ENCODE measurements at places on chromosomes 16 and 17.

DNA sequence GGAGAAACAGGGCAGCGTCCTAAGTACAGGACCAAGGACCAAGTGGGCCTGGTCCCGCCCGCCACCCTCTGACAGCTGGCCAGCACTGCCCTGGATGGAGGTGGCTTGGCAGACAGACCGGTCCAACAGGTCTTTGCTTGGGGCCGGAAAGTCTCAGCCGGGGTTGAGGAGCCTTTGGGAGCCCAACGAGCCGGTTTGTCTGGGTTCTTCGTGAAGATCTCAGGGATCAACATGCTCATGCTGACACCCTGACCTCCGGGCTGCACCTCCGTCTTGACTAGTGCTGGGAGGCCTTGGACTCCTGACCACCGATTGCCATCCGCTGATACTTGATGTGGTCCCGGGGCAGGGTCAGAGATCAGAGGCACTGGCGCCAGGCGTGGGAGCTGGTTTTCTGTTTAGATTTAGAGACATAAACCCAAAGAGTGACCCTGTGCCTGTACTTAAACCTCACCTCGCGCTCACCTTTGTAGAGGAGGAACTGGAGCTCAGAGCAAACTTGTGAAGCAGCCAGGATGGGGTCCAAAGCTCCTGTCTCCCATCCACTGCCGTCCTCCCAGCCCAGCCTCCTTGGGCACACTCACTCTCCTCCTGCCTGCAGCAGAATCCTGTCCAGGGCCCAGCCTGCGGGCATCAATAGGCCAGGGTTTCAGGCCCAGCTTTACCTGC, 92.1 kb upstream of the GSE1 start:
- DNase-seq: no peak

DNA sequence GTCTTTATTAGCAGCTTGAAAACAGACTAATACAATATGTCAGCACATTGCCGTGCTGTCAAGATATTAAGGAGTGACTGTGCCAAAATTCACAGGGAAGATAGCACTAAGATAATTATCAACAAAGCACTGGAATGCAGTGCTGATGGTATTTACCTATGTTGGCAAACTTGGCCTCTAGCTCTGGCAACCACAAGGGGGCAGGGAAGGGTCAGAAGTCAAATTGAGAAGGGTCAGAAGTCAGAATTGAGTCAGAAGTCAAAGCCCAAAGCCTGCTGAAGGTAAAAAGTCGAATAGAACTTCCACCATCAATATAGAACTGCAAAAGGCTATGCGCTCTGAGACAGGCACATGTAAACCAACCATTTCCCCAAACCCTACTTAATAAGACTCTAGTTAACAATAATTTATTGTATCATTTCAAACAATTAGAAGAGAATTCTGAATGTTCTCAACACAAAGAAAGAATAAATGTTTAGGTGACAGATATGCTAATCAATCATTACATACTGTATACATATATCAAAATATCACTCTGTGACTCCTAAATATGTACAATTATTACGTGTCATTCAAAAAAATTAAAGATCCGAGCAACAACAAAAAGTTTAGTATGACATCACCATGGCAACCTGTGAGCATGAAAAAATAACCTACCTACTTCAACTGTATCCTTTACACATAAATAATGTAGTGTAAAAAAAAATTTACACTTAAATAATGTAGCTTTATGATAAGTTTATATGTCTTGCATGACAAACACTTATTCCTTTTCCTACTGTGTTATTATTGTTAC, 916.1 kb downstream of the KCNJ2 start:
- peak; percentile 8 for DNase-seq

GRCh38 chr17:311119-311782, 41.4 kb downstream of the RPH3AL start:
- DNase-seq: no peak

DNA sequence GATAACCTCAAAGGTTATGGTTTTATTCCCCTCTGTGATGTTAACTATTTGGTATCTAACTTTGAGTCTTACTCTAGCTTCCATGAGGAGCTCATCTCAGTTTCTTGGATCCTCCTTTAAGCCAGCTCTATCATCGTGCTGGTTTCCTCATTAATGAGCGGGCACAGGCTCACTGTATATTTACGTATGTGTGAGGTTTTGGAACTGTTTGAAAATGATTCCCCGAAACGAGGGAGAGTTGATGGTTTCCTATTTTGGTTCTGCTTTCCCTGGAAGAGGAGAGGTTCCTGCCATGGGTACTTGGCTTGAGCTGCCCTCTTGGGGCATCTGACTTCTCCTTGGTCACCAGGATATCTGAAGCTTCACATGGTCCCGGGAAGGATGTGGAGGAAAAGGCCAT, 32.7 kb upstream of the PIK3R6 start:
- peak; percentile 51 for DNase-seq

DNA sequence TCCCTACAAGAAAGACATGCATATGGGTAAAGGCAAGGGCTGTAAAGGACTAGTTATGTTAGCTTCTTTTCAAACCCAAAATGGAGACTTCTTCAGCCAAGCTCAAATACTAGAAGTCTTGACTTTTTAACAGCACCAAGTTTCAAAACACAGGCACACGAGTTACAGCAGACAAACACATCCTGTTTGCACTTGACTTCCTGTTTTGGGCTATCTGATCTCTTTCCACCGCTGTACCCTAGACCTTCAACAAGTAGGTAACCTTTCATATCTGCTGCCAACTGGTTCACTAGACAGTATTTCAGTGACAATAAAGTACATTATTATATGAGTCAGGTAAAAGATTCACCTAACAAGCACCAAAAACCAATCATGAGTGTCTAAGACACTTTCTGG, 12.3 kb downstream of the RFFL start:
- DNase-seq: peak; percentile 84

- no peak for DNase-seq
Measured at GRCh38 chr17:81202318-81202717, 20.4 kb downstream of the CEP131 start.

- peak; percentile 94 for DNase-seq
Measured at GRCh38 chr17:66655861-66656260, 179.1 kb upstream of the CACNG5 start.

DNA sequence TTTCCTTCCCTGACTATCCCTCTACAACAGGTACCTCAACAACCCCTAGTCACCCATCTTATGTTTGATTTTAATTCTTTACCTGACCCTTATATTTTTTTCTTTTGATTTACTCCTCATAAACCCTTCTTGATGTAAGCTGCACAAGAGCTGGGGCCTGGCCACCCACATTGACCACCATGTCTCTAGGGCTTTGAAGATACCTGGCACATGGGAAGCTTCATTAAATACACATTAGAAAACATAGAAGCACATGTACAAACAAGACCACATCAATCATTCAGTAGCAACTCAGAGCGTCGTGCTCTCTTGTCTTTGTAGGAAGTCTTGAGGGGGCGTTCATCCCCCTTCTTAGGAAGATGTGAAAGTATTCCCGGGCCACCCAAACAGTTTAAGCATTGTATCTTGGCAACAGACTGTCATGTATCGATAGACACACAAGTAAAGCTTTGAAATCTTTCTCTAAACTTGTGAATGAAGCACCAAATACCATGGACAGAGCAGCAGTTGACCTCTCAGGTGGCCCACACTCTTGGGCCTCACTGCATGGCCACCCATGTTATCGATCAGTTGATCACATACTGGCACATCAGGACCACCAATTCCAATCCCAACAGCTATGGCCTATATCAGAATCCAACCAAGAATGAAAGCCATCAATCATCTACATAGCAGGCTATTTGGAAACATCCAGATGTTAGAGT, 183.6 kb downstream of the ZFHX3 start:
- DNase-seq: no peak

DNA sequence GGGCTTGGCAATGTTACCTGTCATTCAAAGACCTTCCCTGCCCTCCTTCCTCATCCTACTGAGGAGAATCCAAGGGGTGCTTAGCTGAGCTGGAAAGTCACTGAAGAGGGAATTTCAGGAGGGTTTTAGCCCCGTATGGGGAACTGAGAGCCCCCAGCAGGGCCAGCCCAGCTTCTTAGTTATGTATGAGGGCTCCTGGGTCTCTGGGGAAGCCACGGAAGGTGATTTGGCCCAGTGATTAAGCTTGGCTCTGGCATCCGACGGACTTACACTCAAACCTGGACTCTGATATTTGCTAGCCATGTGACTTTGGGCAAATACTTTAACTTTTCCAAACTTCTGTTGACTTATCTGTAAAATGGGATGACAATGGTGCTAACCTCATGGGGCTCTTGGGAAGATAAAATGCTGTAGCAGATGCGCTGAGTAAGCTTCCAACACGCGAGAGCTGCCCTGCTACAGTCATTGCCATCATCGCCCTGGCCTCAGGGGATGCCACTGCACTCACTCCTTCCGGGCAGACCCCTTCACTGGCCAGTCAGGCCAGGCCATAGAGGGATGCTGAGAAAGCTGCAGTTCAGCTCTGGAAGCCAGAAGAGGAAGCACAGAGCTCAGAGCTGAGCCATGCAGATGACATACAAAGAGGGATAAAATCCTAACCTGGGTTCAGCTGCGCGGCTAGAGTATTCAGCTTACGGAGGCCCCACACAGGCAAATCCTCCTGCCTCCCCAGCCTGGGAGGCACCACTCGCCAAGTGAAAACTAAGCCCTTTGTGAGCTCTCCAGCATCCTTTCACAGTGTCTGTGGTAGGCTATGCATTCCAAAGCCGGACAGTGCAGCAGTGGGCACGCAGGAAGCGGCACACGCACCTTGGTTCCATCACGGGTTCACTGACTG, 44.9 kb upstream of the PIK3R6 start:
- no peak for DNase-seq

DNA sequence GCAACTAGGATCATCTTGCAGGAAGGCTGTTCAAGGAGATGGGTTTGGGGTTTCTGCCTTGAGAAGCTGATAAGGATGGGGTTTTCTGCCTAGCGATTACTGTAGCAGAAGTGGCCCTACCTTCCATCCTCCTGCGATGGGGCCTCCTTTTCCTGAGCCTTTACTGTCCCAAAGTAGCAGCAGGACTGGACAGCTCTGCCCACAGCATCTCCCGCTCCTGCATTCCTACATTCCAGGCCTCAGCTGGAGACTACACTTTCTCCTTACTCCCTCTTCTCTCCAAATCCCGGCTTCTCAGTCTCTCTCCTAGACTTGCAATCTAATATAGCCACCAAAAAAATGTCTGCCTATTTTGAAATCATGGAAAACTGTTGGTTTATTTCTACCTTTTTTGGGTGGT, 355.4 kb downstream of the CA10 start:
- no peak for DNase-seq

DNA sequence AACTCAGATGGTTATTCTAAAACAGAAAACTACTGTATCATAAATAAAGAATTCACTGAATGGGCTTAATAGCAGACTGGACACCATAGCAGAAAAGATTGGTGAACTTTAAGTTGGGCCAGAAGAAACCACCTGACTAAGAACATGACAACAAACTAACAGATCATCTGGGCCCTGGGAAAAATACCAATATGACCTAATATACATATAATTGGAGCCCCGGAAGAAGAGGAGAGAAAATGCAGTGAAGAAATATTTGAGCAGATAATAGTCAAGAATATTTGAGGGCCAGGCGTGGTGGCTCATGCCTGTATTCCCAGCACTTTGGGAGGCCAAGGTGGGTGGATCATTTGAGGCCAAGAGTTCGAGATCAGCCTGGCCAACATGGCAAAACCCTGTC, 25.5 kb upstream of the SDK2 start:
- DNase-seq: no peak

- no peak for DNase-seq
Measured at GRCh38 chr17:9044772-9045463, 23.6 kb downstream of the NTN1 start.

GRCh38 chr17:12140685-12141084, 120.0 kb downstream of the MAP2K4 start:
- no peak for DNase-seq

- DNase-seq: no peak
Measured at GRCh38 chr16:64541621-64542020, 580.2 kb downstream of the CDH11 start.

DNA sequence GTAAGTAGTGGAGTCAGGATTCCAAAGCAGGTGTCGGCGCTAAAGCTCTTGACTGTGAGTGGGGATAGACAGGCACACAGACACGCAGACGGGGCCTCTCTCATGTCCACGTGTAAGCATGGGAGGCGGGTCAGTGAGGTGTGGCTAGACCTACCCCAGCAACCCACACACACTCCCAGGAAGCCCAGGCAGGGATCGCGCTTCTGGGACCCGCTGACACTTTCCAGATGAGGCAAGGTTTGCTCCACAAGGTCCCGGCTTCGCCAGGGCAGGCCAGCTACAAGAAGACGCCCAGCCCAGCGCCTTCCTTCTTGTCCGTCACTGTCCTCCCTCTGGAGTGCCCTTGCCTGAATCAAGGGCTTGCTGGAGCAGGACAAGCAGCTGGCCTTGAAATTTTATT, 213.8 kb upstream of the RPL38 start:
- no peak for DNase-seq

DNA sequence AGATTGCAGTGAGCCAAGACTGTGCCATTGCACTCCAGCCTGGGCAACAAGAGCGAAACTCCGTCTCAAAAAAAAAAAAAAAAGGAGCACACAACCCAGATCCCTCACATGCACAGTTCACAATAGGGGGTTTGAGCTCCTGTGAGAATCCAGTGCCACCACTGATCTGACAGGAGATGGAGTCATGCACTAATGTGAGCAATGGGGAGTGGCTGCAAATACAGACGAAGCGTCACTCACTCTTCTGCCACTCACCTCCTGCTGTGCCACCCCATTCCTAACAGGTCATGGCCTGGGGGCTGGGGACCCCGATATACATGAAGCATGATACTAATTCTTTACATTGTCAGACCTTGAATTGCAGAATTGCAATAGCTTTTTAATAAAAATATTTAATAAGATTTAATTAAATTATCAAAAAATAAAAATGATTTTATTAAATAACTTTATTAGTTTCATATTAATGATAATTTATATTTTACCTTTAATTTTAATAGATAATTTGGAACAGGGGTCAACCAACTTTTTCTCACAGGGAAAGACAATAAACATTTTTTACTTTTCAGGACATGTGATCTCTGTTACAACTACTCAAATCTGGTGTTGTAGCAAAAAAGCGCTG, 171.4 kb downstream of the COPRS start:
- no peak for DNase-seq

DNA sequence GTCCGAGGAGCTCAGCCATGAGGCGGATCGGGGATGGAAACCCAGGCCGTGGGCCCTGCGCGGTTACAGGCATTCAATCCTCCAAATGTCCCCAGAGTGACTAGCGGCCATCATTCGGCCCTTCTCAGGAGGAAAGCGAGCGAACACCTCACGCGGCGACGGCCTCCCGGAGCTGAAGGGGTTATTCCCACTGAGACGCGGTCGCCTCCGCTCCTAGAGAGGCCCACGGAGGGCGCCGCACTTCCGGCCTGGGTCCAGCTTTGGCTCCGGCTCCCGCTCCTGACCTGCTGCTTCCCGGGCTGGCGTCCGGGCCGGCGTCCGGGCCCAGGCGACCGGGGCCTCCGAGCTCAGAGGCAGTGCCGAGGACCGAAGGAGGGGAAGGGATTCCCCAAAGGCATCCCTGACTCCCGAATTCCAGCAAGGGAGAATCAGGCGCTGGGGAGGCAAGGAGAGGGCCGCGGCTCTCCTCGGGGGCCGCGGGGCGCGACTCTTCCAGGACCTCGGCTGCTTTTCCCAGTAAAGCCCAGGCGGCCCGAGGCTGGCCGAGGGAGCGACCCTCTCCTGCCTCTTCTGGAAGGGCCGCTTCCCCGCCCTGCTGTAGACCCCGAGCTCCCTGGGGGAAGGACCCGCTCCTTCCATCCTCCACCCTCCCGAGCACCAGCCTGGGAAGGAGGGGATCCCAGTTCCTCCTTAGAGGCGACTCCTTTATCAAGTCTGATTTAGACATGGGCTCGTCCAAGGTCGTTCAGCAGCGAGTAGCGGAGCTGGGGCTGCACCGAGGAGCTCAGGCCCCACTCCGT, 18.6 kb upstream of the ZNF629 start:
- DNase-seq: peak; percentile 82
